Substantia nigra (tissue), 51 donors: ENCODE measurements at places on chromosomes 16 and 17.

DNA sequence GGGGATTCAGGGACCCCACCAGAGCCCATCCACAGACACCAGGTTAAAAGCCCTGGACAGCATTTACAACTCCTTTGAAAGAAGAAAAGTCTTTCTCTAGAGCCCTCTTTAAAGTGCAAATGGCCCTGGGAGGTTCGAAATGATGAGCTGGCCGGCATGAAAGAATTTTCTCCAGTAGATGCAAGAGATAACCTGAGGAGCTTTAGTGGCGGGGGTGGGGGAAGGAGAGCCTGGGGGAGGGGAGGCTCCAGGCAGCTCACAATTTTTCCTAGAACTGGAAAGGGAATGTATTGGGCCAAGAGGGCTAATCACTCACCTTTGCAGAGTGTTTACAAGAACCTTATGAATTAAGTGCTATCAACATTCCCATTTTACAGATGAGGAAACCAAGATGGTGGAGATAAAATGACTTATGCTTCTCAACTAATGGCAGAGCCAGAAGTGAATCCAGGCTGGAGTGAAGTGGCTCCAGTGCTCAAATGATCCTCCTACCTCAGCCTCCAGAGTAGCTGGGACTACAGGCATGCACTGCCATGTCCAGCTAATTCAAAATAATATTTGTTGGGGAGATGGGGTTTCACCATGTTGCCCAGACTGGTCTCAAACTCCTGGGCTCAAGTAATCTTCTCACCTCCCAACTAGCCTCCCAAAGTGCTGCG lies 4.2 kb upstream of the CDH1 start:
- DNase-seq = no peak

DNA sequence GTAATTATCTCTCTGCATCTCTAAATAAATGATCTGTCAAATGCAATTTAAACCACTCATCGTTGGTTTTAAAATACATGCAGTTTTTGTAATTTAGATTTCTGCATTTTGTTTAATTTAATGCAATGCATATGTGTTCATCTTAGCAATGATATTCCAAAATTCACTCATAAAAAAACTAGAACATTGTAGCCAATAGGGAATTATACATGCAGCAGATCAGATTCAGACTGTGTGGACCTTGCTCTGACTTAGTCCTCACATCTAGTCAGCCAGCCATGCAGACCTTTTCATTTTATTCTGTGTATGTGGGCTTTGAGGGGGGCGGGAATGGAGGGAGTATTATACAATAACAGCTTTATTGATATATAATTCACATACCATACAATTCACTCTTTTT lies 37.3 kb upstream of the SIAH1 start:
- no peak for DNase-seq

DNA sequence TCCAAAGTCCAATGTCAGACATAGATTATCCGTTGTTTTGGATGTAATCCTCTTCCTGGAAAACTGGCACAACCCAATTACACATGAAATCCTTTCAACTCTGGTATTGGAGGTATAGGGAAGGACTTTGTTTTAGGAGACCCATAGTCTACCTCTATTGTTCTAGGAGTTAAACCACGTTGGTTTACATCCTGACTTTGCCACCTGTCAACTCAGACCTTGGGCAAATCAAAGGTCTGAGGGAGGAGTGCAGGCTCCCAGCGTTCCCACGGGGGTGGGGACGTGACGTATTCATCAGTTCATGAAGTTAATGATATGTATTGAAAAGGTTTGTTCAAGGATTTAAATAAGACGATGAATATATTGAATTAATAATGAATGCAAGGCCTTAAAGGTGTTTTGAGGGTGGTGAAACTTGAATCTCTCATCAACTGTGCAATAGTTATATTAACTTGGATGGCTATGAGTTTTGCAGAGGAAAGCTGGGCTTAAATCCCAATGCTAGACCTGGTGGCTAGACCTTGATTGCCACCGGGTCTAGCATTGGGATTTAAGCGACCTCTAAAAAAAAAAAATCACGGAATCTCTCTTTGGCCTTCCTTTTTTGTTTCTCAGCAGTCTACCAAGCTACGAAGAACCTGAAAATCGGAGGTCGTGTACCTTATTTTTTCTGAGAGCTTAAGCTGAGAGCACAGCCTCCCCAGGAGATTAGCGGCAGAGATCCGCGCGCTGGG lies 744 bp upstream of the NF1 start:
- no peak for DNase-seq

DNA sequence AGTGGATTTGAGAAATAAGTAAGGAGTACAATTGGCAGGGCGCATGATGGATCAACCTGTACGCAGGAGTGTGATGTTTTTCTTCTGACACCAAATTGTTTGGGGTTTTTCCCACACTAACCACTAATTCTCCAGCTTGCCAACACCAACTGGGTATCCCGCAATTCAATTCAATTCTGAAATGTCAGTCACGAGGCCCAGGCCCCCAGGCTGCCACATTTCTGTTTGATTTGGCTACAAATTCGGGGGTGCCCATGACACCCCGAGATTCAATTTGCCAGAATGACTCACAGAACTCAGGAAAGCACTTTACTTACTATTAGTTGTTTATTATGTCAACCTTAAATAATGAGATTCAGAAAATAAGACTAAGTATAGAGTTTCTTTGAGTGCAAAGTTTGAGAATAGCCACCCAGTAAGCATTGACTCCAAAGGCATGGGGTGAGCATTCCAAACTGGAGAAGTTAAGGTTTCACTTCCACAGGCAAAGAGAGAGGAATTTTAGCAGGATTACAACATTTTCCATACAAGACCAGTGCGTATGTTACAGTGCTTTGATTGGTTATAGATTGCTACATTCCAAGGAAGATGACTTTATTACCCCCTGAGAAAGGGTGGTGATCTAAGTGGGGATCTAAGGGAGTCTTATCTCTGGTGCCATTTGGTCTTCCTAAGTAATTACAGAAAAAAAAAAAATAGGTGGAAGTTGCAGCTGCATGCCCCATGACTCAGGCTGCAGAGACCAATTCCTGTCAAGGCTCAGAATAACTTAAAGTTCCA lies 11.5 kb downstream of the SLC46A1 start:
- DNase-seq = no peak

DNA sequence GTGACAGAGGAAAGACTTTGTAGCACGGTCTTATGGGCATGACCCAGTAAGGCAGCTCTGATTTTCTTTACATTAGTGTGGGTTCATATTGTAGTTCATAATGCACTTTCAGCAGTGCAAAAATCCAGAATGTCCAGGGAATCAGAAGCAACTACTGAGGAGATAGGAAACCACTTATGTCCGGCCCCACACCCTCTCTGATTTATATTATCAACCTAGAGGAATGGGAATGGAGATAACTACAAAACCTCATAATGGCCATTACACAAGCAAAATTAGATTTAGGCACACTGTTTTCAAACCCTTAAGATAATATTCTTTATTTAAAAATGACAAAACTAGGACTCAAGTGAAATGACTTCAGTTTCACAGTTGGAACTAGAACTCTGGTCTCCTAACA lies 7.9 kb downstream of the MAP2K4 start:
- no peak for DNase-seq

- DNase-seq = no peak
Observed at GRCh38 chr16:59590845-59591244, 856.7 kb upstream of the GOT2 start.
